ENCODE measurements at places on chromosomes 2 and 18.

GRCh38 chr2:74764429-74765272, 69.3 kb upstream of the HK2 start:
- no peak for DNase-seq

- no peak for DNase-seq
Observed at GRCh38 chr2:2796207-2796606, 465.1 kb upstream of the MYT1L start.

- DNase-seq, result no peak
Observed at GRCh38 chr2:237558961-237559641, 7.3 kb upstream of the PRLH start.

DNA sequence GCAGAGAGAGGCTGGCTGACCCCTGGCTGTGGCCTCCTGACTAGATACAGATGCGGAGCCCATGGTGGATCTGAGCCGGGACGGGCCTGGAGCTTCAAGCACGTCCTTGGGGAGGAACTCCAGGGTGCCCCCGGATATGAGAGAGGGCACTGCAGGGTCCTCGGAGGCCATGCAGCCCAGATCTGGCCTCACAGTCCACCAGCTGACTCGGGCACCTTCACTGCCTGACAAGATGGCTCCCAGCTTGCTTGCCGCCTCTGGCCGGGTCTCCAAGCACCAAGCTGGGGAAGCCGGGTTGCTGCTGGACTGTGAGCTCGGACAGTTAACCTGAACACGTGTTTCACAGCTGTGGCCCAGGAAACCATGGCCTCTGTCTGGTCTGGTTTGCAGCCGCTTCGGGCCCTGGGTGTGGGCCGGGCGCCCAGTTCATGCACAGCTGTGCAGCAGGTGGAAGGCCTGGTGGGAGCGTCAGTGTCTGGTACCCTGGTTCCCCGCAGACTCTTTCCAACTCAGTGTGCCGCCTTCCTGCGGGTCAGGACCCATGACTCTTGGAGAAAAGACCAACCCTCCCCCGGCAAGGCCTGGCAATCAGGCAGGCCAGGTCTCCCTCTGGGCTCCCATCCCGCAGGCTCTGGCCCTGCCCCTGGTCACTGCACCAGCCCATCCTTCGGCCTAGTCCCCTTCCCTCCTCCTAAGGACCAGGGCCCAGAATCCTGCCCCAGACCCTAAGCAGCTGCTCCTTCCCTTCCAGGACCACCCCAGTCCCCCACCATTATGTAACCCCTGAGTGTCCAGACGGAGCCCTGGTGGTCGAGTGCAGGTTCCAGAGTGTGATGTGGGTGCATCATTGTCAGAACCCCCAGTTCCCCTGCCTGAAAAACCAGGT, 74.6 kb upstream of the OTOS start:
- DNase-seq, result no peak

DNA sequence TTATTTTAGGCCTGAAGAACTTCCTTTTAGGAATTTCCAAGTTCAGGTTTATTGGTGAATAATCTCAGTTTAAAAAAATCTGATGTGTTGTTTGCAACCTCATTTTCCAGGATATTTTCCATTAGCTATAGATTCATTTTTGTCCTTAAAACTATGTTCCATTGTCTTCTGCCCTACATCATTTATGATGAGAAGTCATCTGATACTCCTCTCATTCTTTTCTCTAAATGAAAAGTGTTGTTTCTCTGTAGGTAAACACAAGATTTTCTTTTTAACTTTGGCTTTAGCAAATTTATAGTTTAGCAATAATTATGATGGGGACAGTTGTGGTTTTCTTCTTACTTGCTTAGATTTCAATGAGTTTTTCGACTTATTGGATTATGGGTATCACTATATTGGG, 427.3 kb downstream of the DCDC2C start:
- DNase-seq, result no peak

GRCh38 chr2:166088634-166089033, 39.2 kb downstream of the SCN1A start:
- DNase-seq, result no peak

DNA sequence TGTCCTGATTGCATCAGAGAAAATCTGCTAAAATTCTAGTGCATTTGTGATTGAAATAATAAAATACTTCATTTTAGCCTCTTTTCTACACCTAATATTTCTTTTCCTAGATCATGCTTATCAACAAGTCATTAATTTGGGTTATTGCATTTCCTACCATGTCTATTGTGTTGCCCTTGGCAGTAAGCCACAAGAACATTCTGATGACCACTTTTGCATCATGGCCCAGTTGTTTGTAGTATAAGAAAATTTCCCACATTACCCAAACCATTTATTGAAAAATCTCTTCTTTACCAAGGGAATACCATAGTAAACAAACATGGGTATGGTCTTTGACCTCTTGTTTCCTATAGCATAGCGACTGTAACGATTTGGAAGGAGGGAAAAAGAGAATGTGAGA, 76.3 kb downstream of the R3HDM1 start:
- DNase-seq, result no peak

- DNase-seq, result no peak
Observed at GRCh38 chr2:33929467-33929866, 330.4 kb upstream of the FAM98A start.

DNA sequence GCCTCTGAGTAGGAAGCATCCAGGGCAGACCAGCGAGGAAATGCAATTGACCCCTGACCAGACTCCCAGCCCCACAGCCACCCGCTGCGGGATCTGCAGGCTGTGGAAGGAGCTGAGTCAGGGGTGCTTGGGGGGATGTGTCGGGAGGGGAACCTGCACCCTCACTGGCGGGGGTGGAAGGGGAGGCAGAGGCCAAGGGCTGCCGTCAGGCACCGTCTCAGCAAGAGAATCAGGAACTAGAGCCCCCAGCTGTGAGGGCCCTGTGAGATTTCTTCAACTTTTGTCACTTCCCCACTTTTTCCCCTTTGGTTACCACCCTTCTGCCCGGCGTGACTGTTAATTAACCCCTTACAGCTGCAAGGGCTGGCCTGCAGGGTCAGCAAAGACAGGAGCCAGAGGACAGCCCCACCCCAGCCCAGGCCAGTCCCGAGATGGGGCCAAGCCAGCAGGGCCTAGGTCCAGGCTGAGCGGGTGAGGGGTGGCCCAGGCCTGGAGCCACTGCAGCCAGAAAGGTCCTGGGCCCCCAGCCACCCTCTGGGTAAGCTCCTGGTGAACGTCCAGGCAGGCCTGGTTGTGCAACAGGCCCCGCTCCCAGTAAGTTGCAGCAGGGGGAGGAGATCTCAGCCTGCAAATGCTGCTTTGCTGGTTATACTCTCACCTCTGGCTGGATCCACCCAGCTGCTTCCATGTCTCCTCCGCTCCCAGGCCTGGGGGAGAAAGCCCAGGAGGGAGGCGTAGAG, 147.0 kb upstream of the ID2 start:
- DNase-seq, result no peak

DNA sequence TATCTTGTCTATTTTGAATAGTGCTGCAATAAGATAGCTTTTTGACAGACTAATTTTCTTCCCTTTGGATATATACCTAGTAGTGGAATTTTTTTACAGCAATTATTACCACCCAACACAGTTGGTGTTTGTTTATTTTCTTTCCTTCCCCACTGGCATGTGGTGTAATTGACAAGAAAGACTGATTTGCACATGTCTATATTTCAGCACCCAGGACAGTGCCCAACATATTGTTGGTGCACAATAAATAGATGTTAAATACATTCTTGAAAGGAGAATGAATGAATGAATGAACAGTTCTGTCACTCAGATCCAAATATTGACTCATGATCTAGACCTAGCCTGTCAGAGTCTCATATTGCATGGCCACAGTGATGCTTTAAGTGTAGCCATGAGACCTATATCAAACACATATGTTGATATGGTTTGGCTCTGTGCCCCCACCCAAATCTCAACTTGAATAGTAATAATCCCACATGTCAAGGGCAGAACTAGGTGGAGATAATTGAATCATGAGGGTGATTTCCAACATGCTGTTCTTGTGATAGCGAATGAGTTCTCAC, 538.2 kb downstream of the NYAP2 start:
- no peak for DNase-seq

DNA sequence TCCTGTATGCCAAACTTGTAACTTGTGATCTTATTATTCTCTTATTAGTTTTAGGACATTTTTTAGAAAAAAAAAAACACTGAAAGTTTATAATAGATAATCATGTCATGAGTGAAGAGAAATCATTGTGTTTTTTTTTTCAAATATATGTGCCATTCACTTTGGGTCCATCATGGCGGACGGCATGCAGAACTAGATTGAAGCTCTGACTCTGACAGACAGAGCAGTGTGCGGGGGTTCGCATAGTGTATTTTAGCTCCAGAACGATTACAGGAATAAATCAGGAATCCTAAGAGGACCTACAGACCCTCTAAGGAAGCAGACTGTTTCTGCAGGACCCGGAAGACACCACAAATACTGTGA, 484.4 kb upstream of the REG3G start:
- DNase-seq, result no peak

DNA sequence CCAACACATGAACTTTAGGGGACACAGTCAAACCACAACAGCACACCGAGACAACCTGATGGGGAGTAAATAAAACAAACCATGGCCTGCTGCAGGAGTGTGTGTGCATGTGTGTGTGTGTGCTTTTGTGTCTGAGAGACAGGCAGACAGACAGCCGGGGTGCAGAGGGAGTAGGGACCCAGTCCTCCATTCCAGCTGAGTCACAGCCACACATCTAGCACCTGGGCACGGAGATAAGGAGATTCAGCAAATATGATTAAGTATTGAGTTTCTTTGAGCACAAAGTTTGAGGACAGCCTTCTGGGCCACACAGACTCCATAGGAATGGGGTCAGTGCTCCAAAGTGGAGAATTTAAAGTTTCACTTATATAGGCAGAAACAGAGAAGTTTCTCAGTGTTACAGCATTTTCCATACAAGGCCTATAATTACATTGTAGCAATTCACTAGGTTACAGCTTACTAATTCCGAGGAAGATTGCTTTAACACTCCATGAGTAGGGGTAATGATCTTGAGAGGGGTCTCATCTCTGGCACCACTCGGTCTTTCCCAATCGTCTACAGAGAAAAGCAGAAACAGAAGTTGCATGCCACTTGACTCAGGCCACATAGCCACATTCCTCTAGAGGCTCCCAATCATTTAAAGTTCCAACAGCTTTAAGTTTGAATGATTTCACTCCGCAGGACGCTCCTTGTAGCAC, 30.8 kb upstream of the PRLH start:
- DNase-seq, result no peak

GRCh38 chr2:72994991-72995380, 76.5 kb downstream of the SFXN5 start:
- DNase-seq, result no peak

DNA sequence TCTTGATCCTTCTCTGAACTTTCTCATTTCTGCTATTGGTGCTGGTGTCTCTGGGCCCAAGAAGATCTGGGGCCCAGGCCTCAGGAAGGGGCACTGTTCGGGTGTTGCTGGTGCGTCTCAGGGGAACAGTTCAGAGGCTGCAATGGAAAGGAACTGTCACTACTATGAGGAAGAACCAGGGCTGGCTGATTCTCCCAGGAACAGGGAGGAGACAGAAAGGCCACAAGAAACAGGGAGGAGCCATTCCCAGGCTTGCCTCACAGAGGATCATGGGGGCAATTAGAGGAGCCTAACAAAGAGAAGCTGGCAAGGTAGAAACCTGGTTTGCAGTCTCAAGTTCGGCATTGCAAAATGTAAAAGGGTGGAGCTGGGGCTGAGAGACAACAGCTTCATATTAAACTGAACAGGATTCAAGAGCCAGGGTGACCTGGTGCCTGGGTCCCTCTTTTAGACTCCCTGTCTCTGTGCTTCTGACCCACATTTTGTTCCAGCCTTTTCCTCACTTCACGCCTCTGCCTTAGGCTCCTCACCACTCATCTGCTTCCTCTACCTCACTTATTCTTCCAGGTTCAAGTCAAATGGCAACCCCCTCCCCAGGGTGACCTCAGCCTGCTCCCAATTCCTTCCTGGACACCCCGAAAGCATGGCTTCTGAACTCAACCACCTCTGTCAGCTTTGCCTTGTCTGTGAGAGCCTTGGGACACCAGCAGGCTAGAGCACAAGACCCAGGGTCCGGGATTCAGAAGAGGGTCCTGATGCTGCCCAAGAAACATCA, 58.4 kb downstream of the GYPC start:
- no peak for DNase-seq

DNA sequence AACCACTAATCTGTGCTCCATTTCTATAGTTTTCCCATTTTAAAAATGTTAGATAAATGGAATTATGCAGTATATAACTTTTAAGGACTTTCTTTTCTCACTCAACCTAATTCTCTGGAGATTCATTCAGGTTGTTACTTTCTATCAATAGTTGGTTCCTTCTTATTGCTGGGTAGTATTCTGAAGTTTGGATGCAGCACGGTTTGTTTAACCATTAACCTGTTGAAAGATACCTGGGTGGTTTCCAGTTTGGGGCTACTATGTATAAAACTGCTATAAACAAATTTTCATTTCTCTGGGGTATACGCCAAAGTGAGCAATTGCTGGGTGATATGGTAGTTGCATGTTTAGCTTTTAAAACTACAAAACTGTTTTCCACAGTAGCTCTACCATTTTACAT, 39.1 kb upstream of the MAPRE2 start:
- no peak for DNase-seq

- no peak for DNase-seq
Observed at GRCh38 chr18:10119991-10120390, 206.2 kb downstream of the VAPA start.

DNA sequence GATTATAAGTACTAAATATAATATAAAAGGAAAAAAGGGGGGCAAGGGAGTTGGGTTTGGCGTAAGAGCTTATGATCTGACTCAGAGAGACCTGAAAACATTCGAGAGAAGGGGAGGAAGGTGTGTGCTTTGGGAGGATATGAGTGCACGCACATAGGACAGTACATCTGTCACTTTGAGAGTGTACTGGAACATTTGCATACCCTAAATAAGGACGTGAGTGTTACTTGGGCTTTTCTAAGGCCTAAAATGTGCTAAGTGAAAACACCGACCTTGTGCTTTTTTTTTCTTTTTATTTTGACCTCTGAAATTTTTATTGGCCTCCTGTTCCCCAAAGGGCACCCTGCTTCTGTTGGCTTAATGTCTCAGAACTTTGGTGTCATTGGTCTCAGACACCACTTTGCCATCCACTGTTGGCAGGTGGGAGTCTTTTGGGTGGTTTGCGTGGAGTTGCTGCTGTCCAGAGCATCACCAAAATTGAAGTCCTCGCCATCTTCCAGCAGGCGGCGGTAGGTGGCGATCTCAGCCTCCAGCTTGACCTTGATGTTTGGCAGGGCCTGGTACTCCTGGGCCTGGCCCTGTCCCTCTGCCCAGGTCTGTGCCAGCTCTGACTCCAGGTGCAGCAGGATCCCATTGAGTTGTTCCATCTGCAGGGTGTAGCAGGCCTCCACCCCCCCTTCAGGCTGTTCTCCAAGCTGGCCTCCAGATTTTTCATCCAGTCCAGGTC, 57.7 kb downstream of the CD28 start:
- DNase-seq, result no peak

GRCh38 chr18:65091744-65092329, 659.0 kb upstream of the CDH7 start:
- no peak for DNase-seq

GRCh38 chr18:69246027-69246426, 154.7 kb upstream of the DOK6 start:
- DNase-seq, result no peak
